ENCODE measurements at places on chromosomes 11 and 22.

GRCh38 chr22:26912655-26913345 lies 255.4 kb downstream of the MIAT start:
- no peak for DNase-seq

GRCh38 chr22:26651815-26652214 lies 5.6 kb upstream of the MIAT start:
- DNase-seq = no peak

GRCh38 chr11:124898711-124899110 lies 1.0 kb upstream of the ROBO4 start:
- DNase-seq = no peak

- no peak for DNase-seq
These were observed 17.7 kb downstream of the RAB30 start for GRCh38 chr11:83054001-83054400.

DNA sequence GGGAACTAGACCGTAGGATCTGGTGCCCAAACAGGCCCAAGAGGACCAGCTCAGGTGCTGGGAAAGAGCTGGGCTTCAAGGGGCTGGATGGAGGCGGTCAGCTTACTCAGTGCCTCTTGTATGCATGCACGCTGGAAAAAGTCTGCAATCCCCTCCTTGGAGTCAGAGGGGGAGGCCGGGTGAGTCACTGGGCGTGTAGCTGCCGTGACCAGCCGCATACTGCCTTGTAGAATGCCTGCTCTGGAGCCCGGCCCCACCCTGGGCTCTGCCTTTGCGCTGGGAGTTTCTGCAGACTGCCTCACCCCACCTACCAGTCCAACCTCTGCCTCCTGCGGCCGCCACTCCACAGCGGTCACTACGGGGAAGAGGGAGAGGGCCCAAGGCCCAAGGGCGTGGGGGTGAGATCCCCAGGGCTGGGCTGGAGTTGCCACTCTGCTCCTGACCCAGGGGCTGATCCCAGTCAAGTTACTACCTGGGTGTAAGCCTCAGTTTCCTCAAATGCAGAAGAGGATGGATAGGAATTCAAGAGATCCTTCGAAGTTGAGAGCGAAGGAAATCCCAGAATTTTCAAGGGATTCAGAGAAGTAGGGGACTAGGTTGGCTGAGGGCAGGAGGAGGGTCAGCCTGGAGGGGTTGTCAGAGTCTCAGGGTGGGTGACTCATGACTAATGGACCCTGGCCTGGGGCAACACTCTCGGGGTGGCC lies 4.2 kb downstream of the MRGPRF start:
- no peak for DNase-seq

DNA sequence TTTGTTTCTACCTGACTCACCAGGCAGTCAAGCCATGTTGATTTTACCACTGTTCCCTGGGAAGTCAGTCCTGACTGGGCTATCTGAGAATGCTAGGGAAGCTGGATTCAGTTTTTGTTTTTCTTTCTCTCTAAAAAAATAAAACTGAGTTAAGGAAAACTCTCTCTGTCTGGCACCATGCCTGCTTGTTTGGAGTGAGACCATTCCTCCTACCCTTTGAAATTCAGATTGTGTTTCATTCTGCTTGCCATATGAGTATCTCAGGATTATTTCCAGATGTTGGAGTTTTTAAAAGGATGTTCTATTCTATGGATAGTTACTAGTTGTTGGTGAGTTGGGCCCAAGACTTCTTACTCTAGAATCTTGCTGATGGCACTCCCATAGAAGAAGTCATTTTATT lies 1917.0 kb downstream of the LRRC4C start:
- no peak for DNase-seq

GRCh38 chr11:122978299-122978620 lies 3.4 kb downstream of the BSX start:
- no peak for DNase-seq

- DNase-seq = no peak
These were observed 25.0 kb downstream of the CYB5R2 start for GRCh38 chr11:7648264-7648663.

DNA sequence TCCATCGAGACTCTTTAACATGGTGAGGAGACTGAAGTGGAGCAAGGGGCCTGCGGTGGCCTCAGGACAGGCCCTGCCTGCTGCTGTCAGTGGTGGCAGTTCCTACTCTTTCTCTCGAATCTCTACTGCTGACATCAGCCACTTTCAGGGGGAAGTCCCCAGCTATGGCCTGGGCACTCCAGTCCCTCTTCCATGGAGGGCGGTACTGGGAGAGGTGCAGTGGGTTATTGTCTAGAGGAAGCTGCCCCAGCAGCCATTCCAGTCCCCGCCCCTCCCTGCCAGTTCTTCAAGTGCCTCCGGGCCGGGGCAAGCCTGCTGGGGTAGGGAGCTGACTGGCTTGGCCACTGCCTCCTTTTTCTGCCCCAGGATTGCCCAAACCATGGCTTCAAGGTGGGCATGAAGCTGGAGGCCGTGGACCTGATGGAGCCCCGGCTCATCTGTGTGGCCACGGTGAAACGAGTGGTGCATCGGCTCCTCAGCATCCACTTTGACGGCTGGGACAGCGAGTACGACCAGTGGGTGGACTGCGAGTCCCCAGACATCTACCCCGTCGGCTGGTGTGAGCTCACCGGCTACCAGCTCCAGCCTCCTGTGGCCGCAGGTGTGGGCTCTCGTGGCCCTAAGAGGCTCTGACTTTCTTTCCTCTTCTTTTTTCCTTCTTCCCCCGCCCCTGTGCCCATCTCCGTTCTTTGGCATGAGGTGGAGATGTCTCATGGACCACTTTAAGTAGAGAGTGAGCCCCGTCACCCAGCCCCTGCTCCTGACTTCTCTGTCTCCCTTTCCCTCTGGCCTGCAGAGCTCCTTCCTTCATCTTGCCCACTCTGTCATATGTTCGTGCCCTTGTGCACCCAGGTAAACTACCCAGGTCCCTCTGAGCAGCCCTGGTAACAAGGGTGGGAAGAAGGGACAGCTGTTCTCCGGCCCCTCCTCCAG lies 13.7 kb downstream of the CHADL start:
- no peak for DNase-seq

DNA sequence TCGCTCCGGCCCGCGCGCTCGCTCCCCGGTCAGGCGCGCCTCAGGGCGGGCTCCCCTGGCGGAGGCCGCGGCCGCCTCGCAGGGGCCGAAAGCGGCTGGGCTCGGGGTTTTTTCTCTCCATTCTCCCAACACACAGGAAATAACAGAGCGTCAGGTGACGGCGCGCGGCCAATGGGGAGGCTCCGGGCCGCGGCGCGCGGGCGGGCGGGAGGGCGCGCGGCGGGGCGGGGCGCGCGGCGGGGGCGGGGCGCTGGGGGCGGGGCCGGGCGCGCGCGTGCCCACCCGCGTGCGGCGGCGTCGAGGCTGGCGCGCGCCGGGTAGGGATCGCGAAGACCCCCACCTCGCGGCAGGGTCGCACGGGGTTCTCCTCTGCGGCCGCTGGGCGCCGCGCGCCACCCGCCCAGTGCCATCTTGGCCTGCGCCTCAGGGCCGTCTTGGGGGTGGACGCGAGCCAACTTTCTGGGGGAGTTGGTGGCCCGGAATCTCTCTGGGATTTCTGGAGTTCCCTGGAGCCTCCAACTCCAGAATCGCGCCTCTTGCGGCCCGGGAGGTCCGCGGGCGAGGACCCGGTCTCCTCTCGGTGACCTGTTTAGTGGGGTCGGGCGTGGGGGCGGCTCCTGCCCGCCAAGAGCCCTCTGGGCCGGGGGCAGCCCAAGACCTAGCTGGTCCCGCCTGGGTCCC lies at the start of gene TCF20:
TCF20 (minus strand) TSS at position 144 of the 681 bp plus-strand sequence. CDS start 55,348 bp downstream, outside the sequence.
- peak; percentile 70 for DNase-seq

GRCh38 chr22:31872209-31872608 lies 72.1 kb upstream of the YWHAH start:
- DNase-seq = no peak

- no peak for DNase-seq
These were observed 3.2 kb downstream of the CHRM1 start for GRCh38 chr11:62917906-62918502.

- no peak for DNase-seq
These were observed 35.7 kb downstream of the NECTIN1 start for GRCh38 chr11:119693253-119693815.

DNA sequence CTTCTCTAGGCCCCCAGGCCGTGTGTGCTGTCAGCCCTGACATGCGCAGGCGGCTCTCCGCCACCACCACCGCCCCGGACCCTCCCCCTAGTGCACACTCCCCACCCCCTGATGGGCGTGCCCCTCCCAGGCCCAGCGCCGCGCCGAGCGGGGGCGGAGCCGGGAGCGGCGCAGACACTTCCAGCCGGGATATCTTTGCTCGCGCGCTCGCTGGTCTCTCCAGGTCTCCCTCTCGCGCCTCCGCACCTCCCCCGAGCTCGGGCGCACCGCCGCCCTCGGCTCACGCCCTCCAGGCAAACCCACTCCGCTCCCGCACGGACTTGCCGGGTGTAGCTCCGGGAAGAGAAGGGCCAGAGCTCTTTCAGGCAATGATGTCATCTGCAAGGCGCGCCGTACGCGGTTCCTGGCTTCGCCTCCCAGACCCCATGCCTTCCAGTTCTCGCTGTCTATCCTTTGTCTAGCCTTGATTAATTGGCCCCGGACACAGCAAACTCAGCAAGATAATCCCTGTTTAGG lies at the start of gene SCN3B:
SCN3B (minus strand) TSS at position 59 of the 516 bp plus-strand sequence. CDS start 823 bp downstream, outside the sequence.
- no peak for DNase-seq

- no peak for DNase-seq
These were observed 8.0 kb downstream of the APLP2 start for GRCh38 chr11:130077671-130078070.

DNA sequence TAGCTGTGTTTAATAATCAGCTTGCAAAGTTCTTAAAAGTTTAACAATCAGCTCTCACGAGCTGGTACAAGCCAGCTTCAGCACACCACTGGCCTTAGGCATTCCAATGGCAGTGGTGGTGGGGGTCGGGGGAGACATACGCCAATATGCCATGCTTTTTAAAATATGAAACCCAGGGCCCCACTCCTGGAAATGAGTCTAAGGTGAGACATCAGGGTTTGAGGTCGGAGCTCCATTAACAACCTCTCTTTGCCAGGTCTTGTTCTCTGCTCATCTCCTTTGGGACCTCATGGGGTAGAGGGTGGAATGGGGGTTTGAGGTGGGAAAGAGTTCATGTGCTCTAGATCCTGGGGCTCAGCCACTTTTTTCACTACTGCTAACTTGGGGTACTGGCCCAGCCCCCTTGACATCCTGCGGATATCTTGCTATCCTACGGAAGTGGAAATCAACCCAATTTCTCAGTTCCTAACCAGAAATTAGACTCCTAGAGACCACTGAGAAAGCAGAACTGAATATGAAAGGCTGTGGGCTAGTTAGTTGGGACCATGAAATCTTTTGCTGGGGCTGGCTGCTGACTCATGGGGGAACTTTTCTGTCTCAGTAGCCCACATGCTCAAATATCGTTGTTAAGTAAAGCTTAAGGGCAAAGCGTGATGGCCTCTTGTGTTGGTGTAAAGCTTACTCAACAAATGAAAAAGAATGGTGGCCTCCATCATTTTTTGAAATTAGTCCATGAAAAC lies 90.1 kb downstream of the PDHX start:
- no peak for DNase-seq

DNA sequence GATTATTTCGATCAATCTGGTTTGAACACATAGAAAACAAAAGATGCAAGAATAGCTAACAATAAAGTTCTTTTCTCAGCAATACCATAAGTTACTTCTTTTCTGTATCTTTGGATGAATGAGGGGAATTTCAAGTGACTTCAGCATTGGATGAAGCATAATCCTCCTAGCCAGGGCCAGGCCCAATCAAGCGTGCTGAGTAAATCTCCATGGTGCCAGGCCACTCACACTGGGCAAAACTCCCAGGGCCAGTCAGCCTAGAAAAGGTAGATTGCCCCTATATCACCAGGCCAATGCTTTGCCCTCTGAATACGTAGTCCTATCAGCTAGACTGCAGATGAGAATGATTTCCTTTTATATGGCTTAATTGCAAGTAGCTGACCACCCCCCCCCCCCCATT lies 6.0 kb downstream of the CNTF start:
- no peak for DNase-seq

DNA sequence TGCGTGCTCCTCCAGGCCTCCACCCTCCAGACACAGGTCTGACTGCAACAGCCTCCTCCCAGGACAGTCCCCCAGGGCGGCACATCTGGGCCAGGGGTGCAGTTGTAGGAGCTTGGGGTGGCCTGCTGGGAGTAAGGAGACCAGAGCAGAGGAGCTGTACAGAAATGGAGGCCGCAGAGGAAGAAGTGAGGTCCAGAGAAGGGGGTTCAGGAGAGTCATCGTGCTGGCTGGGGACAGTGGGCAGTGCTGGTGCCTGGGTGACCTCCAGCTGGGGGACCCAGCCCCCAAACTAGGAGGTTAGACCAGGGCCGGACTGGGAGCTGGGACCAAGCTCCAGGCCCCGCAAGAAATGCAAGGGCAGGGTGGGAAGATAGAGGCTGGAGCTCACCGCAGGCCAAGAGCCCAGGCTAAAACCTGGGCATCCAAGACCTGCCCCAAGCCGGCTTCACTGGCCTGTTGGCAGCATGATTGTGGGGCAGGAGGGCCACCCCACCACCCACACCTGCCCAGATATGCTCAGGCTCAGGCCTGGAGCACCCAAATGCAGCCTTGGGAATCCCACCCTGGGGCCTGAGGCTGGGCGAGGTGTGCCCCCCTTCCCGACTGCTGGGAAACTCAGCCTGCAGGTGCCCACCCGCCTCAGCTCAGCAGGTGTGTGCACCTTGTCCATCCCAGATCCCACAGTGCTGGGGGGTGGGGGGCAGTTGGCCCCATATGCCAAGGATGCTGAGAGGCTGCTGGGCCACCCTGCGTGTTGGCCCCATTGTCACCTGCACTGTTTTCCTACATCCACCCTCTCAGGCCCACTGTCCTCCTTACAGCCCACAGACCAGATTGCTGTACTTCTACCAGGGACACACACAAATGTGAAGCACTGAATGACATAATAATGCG lies 96.9 kb downstream of the MORC2 start:
- no peak for DNase-seq

DNA sequence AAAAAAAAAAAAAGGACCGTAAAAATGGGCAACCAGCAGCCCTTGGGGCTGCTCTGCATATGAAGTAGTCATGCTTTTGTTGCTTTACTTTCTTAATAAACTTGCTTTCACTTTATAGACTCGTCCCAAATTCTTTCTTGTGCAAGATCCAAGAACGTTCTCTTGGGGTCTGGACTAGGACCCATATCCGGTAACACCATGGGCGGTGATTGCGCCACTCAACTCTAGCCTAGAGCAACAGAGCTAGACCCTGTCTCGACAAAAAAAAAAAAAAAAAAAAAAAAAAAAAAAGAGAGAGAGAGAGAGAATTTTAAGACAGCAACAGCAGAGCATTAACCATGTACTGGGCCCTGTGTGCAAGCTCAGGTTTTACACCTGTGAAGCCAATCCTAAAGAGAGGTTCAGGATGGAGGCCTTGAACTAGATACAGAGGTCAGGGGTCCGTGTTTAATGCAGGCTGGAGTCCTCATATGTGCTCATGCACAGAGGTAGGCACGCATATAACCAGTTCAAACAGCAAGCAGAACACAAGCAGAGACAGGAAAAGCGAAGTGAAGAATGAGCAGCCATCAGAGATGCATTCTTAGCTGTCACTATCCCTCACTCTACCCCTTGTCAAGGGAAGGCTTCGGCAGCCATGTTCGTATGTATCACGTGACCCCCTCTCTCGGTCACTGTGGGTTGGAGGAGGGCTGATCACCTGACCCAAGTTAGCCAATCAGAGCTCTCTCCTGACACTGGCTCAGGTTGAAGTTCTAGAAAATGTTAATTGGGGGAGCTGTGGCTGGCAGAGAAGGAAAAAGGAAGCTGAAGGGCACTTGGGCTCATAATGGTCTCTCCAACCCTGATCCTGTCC lies 16.7 kb upstream of the SYT12 start:
- DNase-seq = no peak

All from stimulated activated CD8-positive, alpha-beta memory T cell treated with anti-CD3 and anti-CD28 coated beads, Interleukin-12 subunit alpha, Interleukin-12 subunit beta, amount 100 ng/mL, for 4 hours (primary cell).